Breast epithelium (tissue), 4 donors: ENCODE measurements at places on chromosomes 6 and 20. TPM values are rescaled to one million over a fixed set of nuclear protein-coding genes. Genes with fewer than 3 reads are reported as not detected.

DNA sequence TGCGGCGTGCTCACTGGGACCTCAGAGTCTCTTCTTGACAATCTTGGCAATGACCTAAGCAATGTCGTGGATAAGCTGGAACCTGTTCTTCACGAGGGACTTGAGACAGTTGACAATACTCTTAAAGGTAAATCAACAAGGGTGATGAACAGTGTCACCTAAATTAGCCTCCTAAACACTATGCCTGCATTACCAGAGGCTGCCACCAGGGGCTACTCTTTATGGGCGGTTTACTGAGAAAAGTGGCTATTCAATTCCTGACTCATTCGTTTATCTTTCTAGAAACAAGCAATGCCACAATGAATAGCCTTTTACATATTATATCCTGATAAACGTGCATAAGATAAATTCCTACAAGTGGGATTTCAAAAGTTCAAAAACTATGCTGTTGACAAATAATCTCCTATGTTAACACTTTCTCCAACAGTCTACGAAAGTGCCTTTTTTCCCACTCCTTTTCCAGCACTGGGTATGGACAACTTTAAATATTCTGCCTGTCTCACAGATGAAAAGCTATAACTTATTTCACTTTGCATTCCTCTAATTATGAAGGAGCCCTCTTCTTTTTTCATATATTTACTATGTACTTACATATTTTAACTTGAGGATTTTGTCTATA, 1.3 kb downstream of the BPIFA2 start:
- H3K36me3 ChIP-seq: no peaks in the 10 kb centered on the region
- DNase-seq: no peak
- H3K4me1 ChIP-seq: no peaks in the 10 kb centered on the region
- no peaks in the 10 kb centered on the region for H3K27me3 ChIP-seq
- H3K27ac ChIP-seq: no peak overlapping the region

- no peak overlapping the region for H3K4me3 ChIP-seq
- no peaks in the 10 kb centered on the region for H3K27me3 ChIP-seq
- H3K36me3 ChIP-seq: no peaks in the 10 kb centered on the region
- no peaks in the 10 kb centered on the region for H3K4me1 ChIP-seq
- DNase-seq: no peak
Measured at GRCh38 chr6:165056292-165056691, 253.1 kb downstream of the C6orf118 start.

- no peaks in the 10 kb centered on the region for H3K27me3 ChIP-seq
- no peak for DNase-seq
- H3K27ac ChIP-seq: no peak overlapping the region
- H3K36me3 ChIP-seq: no peaks in the 10 kb centered on the region
- no peak overlapping the region for H3K4me3 ChIP-seq
- H3K4me1 ChIP-seq: no peaks in the 10 kb centered on the region
Measured at GRCh38 chr6:26309731-26310142, 55.3 kb upstream of the BTN3A2 start.

DNA sequence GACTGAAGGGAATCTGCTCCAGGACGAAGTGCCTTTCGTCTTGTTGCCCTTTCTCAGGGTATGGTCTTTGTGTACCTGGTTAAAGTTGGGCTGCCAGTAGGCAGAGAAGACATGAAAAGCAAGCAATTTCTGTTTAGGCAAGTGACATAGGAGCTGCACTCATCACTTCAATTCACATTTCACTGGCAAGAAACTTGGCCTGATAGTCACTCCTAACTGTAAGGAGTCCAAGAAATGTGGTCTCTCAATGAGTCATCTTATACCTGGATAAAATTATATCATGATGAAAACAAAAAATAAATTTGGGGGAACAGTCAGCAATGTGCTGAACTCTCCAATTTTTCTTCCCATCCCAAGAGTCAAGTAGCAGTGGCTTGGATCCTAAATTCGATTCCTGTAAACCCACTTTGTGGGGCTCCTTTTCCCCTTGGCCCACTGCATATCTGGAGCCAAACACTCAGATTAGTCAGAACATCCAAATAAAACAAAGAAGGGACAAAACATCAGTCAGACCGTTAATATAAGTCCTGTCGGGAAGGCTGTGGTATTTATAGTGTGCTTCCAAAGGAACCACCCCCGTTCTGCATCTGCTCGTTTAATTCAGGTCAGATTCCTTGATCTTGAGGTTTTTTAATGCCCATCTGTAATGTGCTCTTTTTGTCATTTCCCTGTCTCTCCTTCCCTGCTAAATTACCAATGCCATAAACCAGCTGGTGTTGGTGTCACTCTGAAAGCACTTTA, 5.0 kb upstream of the GABRR1 start:
- H3K27me3 ChIP-seq: no peaks in the 10 kb centered on the region
- no peak for DNase-seq
- H3K4me1 ChIP-seq: no peaks in the 10 kb centered on the region

DNA sequence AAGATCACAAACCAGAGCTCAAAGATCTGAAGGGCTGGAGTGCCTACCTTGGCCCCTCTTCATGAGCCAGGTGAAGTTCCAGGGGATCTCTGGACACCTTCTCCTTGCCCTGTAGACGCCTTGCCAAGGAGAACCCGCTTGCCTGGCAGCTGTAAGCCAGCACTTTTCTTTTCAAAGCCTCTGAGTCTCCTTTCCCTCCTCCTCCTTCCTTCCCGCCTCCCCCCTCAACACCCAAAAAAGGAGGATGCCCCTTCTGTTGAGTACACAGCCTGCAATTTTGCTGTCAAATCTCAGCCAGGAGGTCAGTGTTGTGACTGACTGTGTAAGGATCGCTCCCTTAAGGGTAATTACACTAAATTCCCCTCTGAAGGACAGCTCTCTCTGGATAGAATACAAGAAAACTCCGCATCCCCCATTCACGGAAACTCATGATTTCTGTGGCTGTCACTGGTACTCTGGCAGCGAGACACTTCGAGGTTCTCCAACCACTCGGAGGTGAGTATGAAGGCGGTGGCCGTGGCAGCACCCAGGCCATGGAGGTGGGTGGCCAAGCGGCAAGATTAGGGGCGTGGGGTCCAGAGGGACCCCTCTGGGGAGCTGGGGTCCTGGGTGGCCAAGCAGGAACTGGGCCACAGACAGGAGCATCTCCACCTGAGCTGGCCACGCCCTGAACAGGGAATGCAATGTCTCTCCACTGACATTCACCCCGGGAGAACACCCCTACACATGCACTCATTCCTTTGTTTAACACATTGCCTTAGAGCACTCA, 23.2 kb upstream of the FOXP4 start:
- H3K27me3 ChIP-seq: no peaks in the 10 kb centered on the region
- DNase-seq: no peak
- no peaks in the 10 kb centered on the region for H3K36me3 ChIP-seq
- no peaks in the 10 kb centered on the region for H3K4me1 ChIP-seq

ERVFRD-1 gene
- not detected for total RNA-seq
